HCT116 (cell line): ENCODE measurements at places on chromosomes 5 and 9. TPM values are rescaled to one million over a fixed set of nuclear protein-coding genes. Genes with fewer than 3 reads are reported as not detected.

DNA sequence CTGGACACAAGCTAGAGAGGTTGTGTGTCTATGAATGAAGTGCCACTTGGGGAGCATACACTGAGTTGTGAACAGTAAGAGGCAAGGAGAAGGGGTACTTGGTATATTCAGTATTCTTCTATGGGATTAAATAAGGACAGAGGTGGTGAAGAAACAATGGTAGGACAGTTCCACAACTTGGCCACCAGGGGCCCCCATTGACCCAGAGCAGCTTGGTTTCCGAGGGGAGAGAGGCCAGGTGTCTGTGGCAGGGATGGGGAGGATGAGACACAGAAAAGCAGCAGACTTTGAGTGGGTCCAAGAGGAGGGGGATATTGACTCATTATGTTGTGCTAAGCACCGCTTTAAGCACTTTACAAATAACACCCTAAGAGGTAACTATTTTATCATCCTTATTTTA is 220.6 kb downstream of the MELK start:
- peak; percentile 32 for DNase-seq

GRCh38 chr5:120942596-120943350 is 478.7 kb downstream of the PRR16 start:
- DNase-seq, result no peak

GRCh38 chr5:134724872-134725271 is 13.5 kb upstream of the CAMLG start:
- no peak for DNase-seq

DNA sequence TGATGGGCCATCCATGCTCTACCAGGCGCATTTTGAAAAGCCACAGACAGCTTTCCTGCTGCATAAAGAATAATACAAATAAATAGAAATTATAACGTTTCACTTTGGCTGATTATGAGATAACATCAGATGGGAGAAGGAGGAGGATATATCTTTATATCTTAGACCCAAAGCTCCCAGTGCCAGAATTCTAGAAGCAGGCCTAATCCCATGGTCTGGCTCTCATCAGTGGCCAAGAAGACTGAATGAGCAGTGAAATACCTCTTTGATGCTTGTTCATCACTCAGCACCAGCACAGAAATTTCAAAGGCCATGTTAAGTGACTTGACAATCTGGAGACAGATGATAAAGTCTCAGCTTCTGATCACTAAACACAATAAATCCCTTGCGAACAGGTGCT is 107.6 kb downstream of the PPP2R2B start:
- DNase-seq, result no peak

- DNase-seq, result no peak
Measured at GRCh38 chr9:8872802-8873201, 1073.2 kb upstream of the DMAC1 start.

GRCh38 chr5:64688391-64688790 is 1.9 kb upstream of the SHISAL2B start:
- DNase-seq, result no peak

- no peak for DNase-seq
Measured at GRCh38 chr5:138954257-138955012, 79.3 kb upstream of the LRRTM2 start.

SEMA5A gene
- total RNA-seq, result 0.02 TPM
